Activated T-cell treated with anti-CD3 and anti-CD28 coated beads for 48 hours (primary cell): ENCODE measurements at places on chromosomes 1 and 21.
A peak's percentile ranks its signal among the peaks of the same experiment; 100 is the strongest.

GRCh38 chr1:13732971-13733667 is 33.1 kb downstream of the PRDM2 start:
- no peak for DNase-seq

DNA sequence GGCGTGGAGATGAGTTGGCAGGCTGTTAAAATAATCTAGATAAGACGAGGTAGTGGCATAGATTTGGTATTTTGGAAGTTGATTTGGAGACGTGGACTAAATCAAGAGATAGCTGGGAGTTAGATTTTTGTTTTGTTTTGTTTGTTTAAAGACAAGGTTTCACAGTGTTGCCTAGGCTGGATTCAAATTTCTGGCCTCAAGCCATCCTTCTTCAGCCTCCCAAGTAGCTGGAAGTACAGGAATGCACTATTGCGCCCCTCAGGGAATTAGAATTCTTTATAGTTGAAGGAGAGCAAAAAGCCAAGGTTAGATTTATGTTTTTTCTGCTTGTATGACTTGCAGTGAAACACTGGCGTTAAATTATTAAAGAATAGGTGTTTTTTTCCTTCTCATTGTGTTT is 22.3 kb upstream of the SNRPE start:
- DNase-seq = no peak

DNA sequence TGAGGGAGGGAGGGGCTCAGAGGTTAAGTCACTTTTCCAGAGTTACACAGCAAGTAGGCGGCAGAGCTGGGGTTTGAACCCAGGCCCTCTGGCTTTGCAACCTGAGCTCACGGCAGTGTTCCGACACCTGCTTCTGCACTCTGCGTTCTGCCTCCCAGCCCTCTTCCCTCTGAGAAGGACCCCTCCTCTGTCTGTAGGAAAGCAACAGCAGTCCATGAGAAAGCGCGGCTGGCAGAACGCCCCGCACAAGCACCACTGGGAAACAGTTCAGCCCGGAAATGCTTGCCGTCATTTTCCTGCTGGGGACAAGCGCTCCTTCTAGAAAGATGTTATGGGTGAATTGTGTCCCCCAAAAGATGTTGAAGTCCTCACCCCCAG is 241.1 kb downstream of the NPHP4 start:
- no peak for DNase-seq

GRCh38 chr1:208520438-208521099 is 276.4 kb upstream of the PLXNA2 start:
- no peak for DNase-seq

DNA sequence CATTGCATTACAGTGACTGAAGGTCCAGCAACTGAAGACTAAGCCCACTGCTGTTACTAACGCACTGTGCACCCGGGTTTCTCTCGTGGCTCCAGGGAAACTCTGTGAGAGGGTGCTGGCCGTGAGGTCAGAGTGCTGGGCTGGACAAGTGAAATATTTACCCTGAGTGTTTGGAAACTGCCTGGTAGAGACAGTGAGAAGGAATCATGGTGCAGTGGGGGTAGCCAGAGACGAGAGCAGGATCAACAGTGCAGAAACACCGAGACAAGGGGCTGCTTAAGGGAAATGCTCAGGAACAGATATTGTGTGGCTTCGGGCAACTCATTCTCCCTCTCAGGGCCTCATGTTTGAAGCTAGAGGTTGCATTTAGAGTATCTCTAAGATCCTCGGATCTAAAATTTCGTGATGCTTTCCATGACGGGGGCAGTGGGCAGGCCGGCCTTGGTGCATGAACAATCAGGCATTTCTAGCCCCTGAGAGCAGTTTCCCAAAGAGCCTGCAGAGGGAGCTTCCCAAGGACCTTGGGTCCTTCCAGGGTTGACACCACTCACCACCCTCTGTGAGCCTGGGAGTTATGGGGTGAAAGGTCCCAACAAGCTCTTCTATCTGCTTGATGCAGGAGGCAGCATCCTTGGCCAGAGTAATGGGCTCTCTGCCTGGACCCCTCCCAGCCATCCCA is 9.7 kb downstream of the CD2 start:
- no peak for DNase-seq

DNA sequence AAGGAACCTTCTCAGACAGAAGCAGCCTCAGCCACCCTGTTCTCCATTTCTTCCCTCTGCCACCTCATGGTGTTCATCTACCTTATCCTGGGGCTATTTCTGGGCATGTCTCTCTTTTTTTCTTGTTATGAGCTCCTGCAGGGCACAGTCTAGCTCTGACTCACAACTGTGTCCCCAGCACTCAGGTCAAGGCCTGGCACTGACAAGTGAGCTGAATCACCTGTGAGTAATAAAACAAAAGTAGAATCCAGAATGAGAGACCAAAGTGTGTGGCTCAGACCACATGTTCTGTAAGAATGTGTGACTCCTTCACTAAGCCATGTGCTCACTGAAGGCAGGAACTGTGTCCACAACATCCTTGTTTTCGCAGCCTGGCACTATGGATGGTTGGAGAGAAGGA is 23.2 kb downstream of the C1orf94 start:
- peak; percentile 3 for DNase-seq

- DNase-seq = no peak
These were observed 270.6 kb upstream of the VAMP3 start for GRCh38 chr1:7500381-7501083.

GRCh38 chr1:165501970-165502348 is 41.8 kb upstream of the LRRC52 start:
- no peak for DNase-seq

GRCh38 chr21:30713766-30714165 is 4.8 kb downstream of the KRTAP21-3 start:
- no peak for DNase-seq

- DNase-seq = no peak
These were observed 1069.4 kb upstream of the ADGRL2 start for GRCh38 chr1:80731241-80731894.

- DNase-seq = no peak
These were observed 30.5 kb upstream of the LRIG2 start for GRCh38 chr1:113042285-113043143.

GRCh38 chr1:172121081-172121717 is 279.9 kb downstream of the DNM3 start:
- DNase-seq = no peak

DNA sequence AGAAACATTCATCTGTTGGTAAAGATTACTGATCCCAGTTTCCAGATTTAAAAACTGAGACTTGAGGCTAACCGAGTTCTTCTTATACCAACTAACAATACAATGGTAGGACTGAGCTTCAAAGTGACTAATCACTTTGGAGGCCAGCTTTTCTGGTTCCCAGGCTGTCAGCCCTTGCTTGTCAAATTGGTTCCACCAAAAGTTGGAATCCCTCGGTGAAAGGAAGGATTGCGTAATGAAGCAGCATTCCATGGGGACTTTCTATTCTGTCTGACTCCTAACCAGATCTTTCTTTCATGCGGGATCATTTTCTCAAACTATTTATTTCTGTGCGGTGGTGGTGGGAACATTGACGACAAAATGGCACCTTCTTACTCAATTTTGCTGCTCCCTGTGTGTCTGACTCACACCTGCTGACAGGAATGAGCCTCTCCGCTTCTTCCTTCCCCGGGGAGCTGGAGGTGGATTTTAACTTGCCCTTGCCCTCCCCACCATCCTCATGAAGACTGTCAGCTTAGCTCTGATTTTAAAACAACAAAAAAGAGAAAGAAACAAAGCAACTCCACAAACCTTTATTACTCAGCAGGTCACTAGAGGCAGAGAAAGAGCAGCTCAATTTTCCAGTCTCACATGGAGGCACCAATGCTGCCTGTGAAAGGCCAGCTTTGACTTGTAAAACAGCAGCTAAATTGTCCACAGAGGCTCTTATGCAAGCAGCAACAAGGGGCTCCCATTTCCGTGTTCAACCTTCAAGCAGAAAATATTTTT is 32.9 kb upstream of the RASAL2 start:
- no peak for DNase-seq

DNA sequence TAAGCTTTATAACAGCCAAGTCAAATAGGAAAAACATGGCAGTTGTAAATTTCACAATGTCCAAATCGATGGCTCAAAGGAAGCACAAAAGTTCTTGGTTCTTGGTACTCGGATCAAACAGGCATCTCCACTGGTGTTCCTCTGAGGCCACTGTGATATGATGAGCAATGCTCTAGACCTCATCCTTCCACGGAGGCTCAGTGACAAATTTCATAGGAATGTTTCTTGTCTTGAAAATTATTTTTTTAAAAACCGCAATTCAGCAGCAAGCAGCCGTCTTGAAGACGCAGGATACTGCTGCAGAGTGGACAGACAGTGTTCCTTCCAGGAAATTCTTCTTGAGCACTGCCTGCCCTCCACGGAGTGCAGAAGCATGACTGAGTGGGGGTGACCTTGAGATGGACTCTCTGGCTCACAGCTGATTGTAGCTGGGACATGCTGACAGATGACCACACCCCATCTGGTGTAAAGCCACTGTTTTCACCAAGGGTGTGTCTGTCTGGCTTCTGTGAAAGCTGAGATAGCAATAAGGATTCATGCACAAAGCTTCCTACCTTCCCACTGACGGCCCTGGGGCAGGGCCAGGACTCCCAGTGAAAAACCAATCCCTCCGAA is 61.9 kb downstream of the TIAM1 start:
- DNase-seq = no peak

DNA sequence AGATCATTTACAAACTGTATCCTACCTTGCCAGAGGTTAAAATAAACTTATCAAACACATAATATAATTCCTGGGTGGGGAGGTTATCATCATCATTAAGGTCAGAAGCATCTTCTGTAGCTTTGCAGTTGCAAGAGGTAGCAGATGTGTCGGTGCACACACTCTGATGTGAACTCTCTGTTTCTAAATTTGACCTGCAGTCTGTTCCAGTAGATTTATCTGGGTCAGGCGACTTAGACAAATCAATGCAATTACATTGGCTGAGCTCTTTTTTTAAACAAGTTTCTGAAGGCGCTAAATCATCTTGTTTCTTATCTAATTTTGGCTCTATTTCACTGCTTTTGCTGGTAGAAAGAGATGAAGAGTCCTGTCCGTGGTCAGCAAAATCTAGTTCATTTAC is 70.4 kb downstream of the PRPF38A start:
- no peak for DNase-seq

DNA sequence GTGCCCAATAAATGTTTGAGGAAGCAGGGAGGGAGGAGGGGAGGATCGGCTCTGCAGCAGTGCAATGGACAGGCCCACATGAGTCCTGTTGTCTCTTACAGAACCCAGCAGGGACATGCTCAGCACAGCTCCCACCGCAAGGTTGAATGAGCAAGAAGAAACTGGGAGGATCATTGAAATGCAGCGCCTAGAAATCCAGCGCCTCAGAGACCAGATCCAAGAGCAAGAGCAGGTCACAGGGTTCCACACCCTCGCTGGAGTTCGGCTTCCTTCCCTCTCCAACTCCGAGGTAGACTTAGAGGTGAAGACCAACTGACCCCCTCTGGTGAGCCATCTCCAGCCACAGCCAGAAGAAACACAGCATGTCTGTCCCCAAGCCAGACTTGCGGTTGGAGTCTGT is 15.9 kb upstream of the TMEM125 start:
- DNase-seq = no peak

GRCh38 chr1:48568501-48568900 is 96.5 kb upstream of the SPATA6 start:
- no peak for DNase-seq

DNA sequence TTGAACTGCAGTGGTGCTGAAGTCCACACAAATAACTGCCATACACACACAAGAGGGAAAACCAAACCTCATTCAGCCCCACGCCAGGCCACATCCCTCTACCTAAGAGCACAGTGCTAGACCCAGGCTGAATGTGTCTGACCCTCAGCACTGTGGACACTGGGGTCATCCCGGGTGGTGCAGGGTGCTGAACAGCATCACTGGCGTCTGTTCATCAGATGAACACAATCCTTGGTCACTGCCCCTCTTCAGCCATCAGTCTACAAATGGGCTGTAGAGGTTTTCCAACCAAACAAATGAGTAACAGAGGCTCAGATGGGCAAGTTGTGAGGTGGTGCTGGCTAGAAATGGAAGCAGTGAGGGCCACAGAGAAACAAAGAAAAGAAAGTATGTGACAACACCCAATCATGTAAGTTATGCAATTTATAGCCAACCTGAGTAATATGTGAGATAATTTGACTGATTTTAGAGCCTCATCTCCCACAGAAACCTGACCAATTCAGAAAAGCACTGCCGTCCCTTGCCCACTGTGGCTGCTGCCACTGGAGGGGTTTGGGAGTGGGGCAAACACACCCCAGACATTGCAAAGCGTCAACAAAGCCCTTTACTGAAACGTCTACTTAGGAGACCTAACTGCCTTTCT is 27.9 kb downstream of the GNB1 start:
- DNase-seq = no peak

DNA sequence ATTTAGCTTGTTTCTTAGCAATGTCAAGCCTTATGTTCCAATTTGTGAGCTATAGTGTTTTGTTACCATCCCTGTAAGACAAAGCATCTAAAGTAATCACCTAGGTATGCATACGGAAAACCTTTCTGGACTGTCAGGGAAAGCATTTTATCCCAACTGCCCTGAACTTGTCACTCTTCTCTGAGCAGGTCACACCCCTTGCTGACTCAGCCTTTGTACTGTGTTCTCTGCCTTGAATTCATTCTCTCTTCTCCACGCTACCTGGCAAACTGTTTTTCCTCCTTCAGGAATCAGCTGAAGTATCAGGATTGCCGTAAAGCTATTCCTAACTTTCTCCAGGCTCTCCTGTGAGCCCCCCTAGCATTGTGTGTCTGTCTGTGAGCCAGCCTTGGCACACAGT is 54.2 kb downstream of the PBX1 start:
- DNase-seq = no peak

- no peak for DNase-seq
These were observed 47.5 kb upstream of the FOXO6 start for GRCh38 chr1:41313661-41314131.

DNA sequence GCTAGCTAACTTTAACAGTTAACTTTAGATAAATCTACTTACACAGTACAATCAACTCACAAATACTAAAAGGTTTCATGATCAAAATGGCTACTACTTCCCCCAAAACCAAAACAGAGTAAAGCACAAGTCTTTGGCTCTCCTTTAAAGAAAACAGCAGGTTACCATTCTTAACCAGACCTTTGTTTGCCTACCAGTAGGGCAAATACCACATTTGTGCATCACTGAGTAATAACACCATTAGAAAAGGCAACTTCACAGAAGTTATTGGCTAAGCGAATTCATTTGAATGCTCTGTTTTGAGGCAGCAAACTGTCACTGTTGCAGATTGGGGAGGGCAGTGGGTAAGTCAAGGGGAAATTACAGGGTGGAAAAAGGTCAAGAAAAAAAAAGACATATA is 17.3 kb upstream of the SERPINC1 start:
- DNase-seq = no peak
